ENCODE measurements at places on chromosomes 3 and 15. TPM values are rescaled to one million over a fixed set of nuclear protein-coding genes. Genes with fewer than 3 reads are reported as not detected.

- no peak for DNase-seq
These were observed 72.1 kb upstream of the SETMAR start for GRCh38 chr3:4231041-4231440.

DNA sequence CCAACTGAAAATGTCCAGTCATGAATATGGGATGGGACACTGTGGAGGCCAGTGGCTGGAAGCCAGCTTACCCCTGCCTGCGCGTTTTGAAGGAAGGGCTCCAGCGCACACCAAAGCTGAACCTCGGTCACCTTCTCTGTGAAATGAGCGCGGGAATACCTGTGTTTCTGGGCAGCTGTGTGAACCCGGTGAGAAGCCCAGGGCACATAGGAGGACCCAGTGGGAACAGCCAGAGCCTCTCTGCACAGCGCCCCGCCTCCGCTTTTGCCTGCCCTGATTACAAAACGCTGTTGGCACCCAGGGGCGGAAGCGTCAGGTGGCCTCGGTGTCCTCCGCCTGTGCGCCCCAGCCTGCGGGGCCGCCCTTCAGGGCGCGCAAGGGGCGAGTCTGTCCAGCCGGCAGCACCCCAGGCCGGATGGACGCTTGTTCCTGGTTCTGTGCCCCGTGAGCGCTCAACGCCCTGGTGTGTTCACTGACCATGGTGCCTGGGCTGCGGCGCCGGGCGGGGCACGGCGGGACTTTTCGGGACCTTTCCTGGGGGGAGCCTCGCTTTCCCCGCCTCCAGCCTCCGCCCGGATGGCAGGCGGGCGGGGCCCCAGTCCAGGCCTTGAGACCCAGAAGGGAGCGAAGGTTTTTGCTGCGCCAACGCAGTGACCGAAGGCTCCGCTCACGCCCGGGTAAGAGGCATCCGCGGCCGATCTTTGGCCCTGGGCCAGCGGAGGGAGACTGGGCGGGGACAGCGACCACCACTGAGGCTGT is at the start of gene SQOR:
Gene SQOR, plus strand, starts transcription at position 598 of the 759 bp plus-strand sequence. CDS start 23,895 bp downstream, outside the sequence.
- peak; percentile 6 for DNase-seq

DNA sequence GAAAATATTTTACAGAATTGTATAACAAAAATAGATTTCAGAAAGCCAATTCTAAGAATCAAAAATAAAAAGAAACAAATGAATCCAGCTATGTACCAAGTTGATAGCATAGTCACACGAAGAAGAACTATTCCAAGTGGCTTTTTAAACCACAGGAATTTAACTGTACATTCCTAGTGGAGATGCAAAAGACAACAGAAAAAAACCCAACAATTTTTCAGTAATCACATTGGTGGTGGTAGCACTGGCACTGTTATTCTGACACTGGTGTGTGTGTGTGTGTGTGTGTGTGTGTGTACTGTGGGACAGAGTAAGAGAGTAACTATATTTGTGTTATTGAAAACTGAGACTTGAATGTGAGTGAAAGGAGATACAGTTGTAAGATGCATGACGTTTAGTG is 9.1 kb downstream of the BFSP2 start:
- no peak for DNase-seq

- DNase-seq, result no peak
These were observed 372.0 kb downstream of the NEK10 start for GRCh38 chr3:26997226-26997625.

- no peak for DNase-seq
These were observed 3.1 kb upstream of the CHRNA3 start for GRCh38 chr15:78623786-78624497.

- DNase-seq, result no peak
These were observed 137.9 kb upstream of the ZBTB20 start for GRCh38 chr3:115284980-115285379.

DNA sequence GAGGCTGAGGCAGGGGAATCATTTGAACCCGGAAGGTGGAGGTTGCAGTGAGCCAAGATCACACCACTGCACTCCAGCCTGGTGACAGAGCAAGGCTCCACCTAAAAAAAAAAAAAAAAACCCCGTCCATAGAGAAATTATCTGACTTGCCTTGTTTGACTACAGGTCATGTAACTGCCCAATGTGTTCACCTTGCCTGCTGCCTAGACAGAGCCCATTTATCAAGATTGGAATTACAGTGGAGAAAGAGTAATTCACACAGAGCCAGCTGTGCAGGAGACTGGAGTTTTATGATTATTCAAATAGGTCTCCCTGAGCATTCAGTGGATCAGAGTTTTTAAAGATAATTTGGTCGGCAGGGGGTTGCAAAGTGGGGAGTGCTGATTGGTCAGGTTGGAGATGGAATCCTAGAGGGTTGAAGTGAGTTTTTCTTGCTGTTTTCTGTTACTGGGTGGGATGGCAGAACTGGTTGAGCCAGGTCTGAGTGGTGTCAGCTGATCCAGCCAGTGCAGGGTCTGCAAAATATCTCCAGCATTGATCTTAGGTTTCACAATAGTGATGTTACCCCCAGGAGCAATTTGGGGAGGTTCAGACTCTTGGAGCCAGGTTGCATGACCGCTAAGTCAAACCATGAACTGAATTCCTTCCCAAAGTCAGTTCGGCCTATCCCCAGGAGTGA is 40.8 kb upstream of the ACP3 start:
- DNase-seq, result no peak

DNA sequence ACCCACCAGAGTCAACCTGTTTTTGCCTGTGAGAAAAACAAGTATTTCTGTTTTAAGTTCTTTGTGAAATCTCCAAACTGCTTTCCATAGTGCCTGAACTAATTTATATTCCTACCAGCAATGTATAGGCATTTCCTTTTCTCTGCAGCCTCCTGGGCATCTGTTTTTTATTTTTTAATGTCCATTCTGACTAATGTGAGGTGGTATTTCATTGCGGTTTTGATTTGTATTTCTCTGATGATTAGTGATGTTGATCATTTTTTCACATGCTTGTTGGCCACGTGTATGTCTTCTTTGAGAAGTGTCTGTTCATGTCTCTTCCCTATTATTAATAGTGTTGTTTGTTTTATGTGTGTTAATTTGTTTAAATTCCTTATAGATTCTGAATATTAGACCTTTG is 820.5 kb downstream of the MCTP2 start:
- DNase-seq, result no peak

- DNase-seq, result peak; percentile 7
These were observed 194.2 kb downstream of the UACA start for GRCh38 chr15:70569091-70569713.

- no peak for DNase-seq
These were observed 109.7 kb upstream of the SLC7A14 start for GRCh38 chr3:170695486-170696064.

- DNase-seq, result no peak
These were observed 21.2 kb downstream of the CFAP100 start for GRCh38 chr3:126415661-126416591.

DNA sequence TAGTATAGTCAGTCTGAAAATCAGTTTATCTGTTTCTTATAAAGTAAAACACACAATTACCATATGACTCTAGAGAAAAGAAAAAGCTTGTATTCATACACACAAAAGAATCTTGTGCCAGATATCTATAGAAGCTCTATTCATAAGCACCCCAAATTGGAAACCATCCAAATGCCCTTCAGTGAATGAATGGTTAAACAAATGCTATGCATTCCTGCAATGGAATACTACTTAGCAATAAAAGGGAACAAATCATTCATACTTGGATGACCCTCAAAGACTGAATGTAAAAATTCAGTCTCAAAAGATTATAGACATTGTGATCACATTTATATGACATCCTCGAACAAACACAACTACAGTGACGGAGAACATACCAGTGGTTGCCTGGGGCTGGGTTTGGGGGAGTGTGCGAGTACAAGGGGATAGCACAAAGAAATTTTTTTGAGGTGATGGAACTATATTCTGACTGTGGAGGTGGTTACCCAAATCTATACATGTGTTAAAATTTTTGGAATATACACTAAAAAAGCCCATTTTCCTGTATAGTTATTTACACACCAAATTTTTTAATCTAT is 680.6 kb downstream of the NTRK3 start:
- DNase-seq, result no peak

- no peak for DNase-seq
These were observed 140.4 kb downstream of the TBL1XR1 start for GRCh38 chr3:177056927-177057326.

- no peak for DNase-seq
These were observed 80.7 kb upstream of the ZNF280D start for GRCh38 chr15:56813995-56814394.

DNA sequence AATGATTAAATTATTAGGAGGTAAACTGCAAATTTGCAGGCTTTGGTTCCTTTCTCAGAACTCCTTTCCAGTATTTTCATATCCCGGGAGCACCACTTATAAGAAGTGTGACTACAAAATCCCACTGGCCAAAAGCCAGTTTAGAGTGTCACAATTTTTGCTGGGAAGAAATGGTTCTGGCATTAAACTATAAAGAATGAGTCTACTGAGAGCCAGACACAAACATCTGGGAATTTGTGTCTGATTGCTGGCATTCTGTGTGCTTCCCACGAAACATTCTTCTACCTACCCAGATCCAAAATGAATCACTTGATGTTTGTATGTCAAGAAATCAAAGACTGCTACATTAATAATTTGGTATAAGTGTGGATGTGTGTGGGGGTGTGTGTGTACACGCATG is 82.8 kb downstream of the DUT start:
- DNase-seq, result no peak

DNA sequence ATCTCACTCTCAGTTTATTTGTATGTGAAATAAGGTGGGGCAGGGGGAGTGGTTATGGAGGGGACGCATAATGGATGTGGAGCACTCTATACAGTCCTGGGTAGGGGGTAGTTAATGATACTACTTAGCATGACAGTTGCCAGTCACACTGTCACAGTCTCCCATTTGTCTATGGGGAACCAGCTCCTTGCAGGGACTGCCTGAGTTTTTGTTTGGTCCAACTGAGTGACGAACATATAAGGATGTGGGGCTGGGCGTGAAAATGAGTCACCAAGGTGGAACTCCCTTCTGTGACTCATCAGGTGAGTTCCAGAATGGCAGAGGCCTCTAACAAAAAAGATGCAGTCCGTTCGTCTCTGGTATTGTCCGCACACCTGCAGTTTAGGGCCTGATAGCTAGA is 235.3 kb upstream of the ST8SIA2 start:
- DNase-seq, result no peak

GRCh38 chr3:150107429-150108175 is 136.9 kb upstream of the PFN2 start:
- no peak for DNase-seq

DNA sequence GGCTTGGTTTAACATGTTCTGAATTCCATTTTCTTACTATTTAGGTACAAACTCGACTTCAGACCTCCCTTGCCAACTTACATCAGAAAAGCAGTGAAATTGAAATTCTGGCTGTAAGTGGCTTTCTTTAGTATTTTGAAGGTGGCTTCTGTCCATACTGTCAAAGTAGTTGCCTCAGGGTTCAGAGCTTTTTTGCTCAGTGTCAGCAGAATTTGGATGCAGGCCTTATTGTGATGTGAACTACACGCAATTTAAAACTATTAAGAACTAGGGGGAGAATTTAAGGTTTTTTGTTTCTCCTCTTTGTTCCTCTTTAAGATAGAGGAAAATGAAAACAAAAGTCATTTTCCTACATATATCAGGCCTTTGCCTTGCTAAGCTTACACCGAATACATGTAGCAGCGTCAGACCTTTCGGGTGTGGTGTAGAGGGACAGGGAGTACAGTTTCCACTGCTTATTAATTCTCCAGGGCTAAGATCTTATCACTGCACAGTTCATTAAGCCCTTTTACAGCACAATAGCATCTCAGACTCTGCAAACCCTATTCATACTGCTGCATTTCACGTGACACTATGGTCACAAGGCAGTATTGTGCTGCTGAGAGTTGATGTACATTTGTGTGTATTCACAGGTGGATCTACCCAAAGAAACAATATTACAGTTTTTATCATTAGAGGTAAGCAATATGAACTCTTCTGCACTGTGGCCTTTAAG is 6.7 kb downstream of the SRP14 start:
- no peak for DNase-seq

GRCh38 chr15:41806291-41807181 is 21.4 kb upstream of the JMJD7 start:
- no peak for DNase-seq

DNA sequence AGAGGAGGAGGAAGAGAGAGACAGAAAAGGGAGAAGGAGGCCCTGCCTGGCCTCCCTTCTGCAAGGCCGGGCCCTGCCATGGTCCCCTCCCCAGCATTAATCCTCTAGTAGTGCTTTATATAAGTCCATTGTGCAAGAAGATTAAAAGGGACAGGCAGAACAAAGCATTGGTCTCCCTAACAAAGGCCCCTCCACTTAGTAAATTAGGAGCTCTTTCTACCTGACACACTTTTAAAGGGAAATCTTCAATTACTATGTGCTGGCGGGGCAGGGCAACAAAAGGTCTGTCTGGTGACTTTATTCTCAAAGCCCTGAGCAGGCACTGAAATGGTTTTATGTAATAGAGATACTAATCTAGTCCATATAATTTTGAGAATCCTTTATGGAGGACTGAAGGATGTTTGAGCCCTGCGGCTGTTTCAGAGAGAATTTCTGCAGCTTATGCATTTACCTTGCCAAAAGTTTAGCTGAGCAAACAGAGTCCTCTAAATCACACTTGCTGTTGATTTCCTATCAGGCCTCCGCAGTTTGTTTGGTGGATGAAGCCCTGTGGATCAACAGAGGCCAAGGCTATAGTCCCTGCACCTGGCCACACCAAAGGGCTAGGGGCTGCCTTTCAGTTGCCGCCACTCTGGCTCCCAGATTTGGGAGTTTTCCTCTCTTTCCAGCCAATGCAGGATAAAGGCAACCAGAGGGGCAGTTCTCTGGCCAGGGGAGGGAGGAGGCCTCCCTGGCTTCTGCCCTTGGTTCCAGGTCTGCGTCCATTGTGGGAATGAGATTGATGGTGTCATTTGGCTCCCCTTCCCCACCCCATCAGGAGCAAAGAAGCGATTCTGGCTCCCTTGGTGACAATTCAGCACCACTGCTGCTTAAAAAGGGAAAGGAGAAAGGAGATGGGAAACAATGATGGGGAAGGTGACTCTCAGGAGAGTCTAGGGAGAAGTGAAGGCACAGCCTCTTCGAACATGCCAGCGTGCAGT is 148.0 kb downstream of the MEGF11 start:
- no peak for DNase-seq

Gene SH2D7
- total RNA-seq, result not detected

Gene TRPM1
- not detected for total RNA-seq

Gene EPHA3
- total RNA-seq, result 57.7 TPM

Gene PIERCE2
- total RNA-seq, result 2.5 TPM

Gene SMCO1
- total RNA-seq, result not detected

Gene CHDH
- total RNA-seq, result 4.5 TPM

Gene CAMK2N2
- total RNA-seq, result 5.8 TPM

Gene LSAMP
- total RNA-seq, result 50.2 TPM

Gene UBA7
- 5.7 TPM for total RNA-seq

Gene GOLGA6L7
- total RNA-seq, result not detected

Gene ZNF385D
- 99.6 TPM for total RNA-seq

Gene CCNB2
- total RNA-seq, result 18.6 TPM

Gene SEMA3F
- 8.2 TPM for total RNA-seq

All from cerebellum (tissue), 4 donors.